ENCODE measurements at places on chromosomes 2 and 18.

GRCh38 chr2:694906-695510 is 17.8 kb upstream of the TMEM18 start:
- DNase-seq, result no peak

DNA sequence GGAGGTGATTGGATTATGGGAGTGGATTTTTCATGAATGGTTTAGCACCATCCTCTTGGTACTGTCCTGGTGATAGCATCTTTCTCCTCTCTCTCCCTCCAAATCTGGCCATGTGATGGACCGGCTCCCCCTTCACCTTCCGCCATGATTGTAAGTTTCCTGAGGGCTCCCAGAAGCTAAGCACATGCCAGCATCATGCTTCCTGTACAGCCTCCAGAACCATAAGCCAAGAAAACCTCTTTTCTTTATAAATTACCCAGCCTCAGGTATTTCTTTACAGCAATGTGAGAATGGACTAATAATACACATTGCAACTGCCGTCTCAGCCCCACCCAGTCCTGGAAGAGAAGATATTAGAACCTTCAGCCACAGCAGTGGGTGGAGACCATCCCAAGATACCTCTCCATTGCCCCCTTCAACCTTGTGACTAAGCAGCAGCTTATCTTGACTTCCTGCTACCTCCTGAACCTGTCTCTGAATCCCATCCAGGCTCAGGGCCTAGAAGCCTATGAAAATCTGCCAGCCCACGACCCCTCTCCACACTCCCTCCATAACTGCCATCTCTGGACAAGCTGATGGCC is 81.8 kb upstream of the AGAP1 start:
- no peak for DNase-seq

- no peak for DNase-seq
Observed at GRCh38 chr2:58051445-58051844, 4.8 kb downstream of the VRK2 start.

GRCh38 chr2:72077702-72078169 is 69.9 kb downstream of the CYP26B1 start:
- no peak for DNase-seq

- DNase-seq, result no peak
Observed at GRCh38 chr2:132980304-132980703, 310.3 kb upstream of the LYPD1 start.

- no peak for DNase-seq
Observed at GRCh38 chr2:201432621-201433393, 18.5 kb downstream of the TRAK2 start.

GRCh38 chr2:233460726-233461441 is 105.7 kb downstream of the USP40 start:
- no peak for DNase-seq

DNA sequence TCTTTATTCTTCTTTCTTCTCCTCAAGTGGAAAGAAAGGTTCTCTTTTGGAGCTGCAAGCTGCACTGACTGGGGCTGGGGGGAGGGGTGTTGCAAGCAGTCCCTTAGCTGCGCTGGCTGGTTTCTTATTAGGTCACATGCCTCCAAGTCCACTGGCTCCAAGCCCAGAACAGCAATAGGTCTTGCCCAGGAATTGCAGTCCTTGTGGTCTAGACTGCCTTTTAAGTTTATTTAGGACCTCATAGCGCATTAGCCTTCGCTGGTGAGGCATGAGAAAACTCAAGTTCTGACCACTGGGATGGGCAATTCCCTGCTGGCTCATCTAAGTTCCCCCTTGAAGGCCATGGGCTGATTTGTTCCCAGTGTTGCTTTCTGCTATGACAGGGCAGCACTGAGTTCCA is 138.6 kb upstream of the SCN7A start:
- no peak for DNase-seq

GRCh38 chr18:44079606-44080005 is 601.1 kb upstream of the SETBP1 start:
- no peak for DNase-seq

DNA sequence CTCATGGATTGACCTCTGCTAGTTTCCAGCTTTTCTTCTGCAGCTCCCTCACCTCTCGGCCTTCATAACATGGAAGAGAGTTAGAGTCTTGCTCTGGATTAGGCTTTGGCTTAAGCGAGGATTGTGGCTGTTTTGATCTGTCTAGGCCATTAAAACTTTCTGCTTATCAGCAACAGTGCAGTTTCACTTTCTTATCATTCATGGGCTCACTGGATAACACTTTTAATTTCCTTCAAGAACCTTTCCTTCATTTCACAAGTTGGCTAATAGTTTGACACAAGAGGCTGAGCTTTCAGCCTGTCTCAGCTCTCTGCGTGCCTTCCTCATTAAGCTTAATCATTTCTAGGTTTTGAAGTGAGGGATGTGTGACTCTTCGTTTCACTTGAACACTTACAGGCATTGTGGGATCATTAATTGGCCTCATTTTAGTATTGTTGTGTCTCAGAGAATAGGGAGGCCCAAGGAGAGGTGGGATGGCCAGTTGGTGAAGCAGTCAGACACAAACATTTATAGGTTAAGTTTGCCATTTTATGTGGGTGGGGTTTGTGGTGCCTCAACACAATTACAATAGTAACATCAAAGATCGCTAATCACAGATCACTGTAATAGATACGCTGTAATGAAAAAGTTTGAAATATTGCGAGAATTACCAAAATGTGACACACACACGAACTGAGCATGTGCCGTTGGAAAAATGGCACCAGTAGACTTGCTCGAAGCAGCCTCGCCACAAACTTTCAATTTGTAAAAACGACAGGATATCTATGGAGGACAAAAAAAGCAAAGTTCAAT is 129.3 kb downstream of the ZNF236 start:
- no peak for DNase-seq

DNA sequence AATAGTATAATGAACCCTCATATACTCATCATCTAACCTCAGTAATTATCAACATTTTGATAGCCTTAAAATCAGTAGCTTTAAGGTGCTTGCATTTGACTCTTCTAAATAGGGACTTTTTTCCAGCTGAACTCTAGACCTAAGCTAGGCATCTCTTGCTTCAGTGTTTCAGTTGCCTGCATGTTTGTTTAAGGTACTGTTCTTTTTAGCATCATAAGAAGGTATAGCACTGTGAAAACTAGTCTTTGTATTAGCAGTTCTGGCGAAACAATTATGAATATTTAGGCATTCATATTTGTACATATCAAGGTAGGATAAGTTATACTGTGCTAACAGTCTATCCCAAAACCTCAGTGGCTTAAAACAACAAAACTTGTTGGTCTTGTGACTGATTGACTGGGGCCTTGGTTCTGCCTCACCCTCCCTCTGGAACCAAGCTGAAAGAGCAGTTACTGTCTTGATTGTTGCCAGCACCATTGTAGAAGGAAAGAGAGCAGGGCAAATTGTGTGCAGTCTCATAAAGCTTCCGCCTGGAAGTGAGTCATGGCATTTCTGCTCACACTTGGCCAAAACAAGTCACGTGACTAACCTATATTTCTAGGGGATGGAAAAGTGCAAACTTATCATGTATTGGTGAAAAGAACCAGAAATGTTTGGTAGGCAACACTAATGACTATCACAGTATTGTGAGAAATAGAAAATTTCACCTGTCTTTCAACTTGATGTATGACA is 24.3 kb downstream of the GALNT1 start:
- no peak for DNase-seq

- no peak for DNase-seq
Observed at GRCh38 chr2:192148241-192148619, 46.5 kb downstream of the TMEFF2 start.

GRCh38 chr18:46721331-46721730 is 35.5 kb downstream of the ST8SIA5 start:
- DNase-seq, result no peak

DNA sequence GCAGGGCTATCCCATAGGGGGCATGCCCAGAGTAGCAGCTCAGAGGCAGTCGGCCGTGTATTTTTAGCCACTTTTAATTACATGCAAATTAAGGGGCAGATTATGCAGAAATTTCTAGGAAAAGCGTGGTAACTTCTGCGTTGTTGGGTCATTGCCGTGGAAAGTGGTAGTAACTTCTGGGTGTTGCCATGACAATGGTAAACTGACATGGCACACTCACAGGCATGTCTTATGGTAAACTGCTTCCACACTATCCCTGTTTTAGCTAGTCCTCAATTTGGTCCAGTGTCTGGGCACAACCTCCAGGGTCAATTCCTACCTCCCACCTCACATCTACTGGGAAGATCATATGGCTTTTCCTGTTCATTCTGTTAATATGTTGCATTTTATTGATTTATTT is 428.9 kb upstream of the FANCL start:
- no peak for DNase-seq

- no peak for DNase-seq
Observed at GRCh38 chr2:104050656-104051242, 803.2 kb upstream of the POU3F3 start.
